Occipital lobe (tissue), 3 donors: ENCODE measurements at places on chromosomes 4 and X. TPM values are rescaled to one million over a fixed set of nuclear protein-coding genes. Genes with fewer than 3 reads are reported as not detected.

DNA sequence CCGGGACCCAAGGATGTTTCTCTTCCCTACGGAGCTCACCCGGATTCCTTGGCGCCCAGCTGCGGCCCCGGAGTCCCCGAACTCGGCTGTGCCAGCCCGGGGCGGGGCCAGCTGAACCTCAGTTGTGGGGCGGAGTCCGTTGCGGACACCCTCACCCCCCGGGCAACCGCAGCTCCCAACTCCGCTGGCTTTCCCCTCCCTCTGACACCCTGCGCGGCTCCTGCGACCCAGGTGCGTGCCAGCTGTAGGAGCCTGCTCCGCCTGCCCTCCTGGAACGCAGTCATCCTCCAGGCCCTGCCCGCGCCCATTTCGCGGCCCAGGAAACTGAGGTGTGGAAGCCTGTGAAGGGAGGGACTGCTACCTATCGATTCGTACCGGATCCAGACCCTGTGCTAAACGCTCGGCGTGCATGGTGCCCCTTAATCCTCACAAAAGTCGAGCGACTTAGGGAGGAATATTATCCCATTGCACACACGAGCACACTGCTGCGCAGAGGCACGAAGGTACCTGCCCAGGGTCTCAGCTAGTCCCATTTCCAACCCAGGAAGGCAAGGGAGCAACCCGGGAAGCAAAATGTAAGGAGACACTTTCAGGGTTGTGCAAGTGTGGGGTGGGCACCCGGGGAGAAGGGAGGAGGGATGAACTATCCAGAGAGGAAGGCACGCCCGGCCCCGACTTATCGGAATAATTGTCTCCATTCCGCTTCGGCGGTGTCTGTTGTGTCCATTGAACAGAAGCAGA is 12.3 kb downstream of the MSX1 start:
- DNase-seq = no peak

The HPGDS gene
- total RNA-seq = 1.4 TPM

The H2AZ1 gene
- total RNA-seq = 117 TPM

GRCh38 chr4:39616651-39617050 is 22.0 kb downstream of the SMIM14 start:
- DNase-seq = no peak

DNA sequence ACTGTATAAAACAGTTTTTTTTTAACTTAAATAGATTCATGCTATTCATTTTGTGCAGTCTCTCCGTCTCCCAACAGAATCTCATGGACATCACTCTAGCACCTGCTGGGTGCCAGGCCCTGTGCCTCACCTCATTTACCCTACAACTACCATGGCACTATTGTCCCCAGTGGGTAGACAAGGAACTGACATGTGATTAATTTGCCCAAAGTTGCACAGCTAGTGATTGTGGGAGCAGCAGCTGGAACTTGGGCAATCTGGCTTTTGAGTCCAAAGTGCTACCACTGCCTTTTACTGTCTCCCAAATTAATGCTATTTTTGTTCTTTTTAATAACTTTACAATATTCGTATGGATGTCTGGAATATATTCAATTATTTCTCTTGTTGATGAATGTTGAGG is 11.2 kb upstream of the PGRMC2 start:
- DNase-seq = no peak

DNA sequence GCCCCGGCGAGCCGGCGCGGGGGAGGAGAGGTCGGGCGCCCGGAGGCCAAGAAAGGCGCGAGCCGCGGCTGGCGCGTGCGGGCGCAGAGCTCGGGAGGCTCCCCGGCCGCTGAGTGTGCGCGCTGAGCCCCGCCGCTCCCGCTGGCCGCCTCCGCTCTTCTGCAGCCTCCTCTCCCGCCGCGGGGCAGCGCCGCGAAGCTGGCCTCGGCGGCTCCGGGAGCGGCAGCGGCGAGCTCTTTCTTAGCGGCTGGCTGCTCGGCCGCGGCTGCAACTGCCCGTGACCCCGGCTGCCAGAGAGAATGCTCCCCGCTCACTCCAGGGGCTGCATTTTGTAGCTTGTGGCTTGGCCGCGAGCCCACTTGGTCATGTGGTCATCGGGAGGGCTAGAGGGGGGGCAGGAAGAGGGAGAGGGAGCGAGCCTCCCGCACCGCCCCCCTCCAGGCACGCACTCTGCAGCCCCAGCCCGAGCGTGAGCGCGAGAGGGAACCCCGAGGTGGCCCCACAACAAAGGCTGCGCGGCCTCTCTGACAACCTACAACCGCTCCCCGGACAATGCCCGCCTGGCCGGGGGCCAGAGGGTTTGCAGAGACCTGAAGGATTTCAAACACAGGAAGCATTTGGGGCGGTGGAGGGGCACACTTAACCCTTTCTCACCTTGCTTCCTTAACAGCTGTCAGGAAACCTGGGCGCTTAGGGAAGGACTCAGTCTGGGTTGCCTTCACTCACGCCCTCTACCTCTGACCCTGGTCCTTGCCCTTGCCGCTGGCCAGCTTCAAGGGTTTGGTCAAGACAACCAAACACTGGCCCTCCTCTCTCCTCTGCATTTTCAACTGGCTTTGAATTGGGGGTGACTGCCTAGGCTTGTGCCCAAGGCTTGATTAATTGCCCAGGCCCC is at the start of gene APLN:
APLN (minus strand) TSS at position 305 of the 895 bp plus-strand sequence. CDS start 326 bp downstream, outside the sequence.
- peak; percentile 22 for DNase-seq

The ITIH6 gene
- total RNA-seq = not detected

DNA sequence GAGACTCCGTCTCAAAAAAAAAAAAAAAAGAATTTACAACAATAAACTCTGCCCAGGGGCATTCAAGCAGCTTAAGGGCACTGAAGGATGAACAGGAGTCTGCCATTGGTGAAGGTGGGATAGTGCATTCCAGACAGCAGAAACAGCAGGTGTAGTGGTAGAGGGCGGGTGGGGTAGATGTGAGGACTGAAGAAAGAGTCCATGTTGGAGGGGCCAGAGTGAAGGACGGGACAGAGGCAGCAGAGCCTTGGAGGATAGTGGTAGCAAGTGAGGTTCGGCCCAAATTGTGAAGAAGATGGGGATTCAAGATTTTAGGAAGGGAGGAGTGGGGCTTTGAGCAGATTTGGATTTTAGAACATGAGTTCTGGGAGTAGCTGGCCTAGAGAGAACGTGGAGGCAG is 75.7 kb downstream of the MED28 start:
- no peak for DNase-seq

GRCh38 chr4:57195622-57196021 is 85.4 kb upstream of the IGFBP7 start:
- no peak for DNase-seq

The ASMT gene
- total RNA-seq = 0.62 TPM

The MAP3K15 gene
- 1.4 TPM for total RNA-seq

DNA sequence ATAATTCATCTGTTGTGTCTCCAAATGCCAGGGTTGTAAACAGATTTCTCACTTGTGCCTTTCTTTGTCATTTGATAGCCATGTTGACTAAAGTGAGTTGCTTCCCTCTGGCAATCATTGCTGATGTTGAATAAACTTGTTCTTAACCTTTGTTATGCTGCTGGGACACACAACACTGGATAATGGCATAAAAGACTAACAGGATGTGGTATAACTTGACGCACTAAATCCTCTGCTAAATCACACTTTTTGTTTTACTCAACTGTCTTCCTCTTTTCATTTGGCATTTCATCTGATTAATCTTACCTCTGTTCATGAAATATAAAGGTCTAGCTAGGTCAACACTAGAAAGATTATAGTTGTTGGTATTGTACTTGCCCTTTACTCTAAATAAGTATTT is 17.6 kb upstream of the CXCL5 start:
- no peak for DNase-seq

The GABRG1 gene
- 49.9 TPM for total RNA-seq

DNA sequence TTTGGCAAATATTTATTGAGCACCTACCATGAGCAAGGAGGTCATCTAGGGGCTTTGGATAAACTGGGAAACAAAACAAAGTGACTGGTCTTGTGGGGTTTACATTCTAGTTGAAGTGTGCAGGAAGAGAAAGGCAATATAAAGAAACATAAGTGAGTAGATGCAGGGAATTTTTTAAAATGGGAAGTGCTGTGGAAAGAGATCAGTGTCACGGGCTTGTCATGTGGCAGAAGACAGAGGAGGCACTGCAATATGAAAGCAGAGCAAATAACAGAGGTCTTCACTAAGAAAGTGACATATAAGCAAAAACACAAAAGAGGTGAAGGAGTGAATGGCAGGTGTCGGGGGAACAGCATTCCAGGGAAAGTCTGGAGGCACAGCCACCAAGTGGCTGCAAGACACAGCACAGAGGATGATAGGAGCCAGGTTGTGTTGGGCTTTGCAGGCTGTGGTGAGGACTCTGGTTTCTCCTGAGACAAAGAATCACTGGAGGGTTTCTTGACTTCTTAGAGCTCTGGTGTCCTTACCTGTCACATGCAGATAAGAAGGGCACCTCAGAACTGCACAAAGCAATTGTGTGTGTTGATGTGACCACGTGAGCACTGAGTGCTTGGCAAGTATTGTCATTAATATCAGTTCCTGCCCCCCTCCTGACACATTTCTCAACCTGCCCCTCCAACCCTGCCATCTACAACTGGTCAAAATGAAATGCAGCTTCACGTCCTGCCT is 143.5 kb downstream of the TSPAN5 start:
- no peak for DNase-seq

- DNase-seq = no peak
These were observed 5.3 kb downstream of the GAGE10 start for GRCh38 chrX:49308604-49309269.

- no peak for DNase-seq
These were observed 106.4 kb downstream of the DHX15 start for GRCh38 chr4:24477919-24478318.

The TMPRSS11B gene
- total RNA-seq = 0.78 TPM
